Activated gamma-delta T cell treated with Interleukin-2 at 50 U/mL for 16 hours (primary cell): ENCODE measurements at places on chromosomes 1 and 21.

- no peak for DNase-seq
Measured at GRCh38 chr1:235902677-235903542, 36.2 kb upstream of the LYST start.

- DNase-seq = no peak
Measured at GRCh38 chr1:206049293-206049692, 3.7 kb upstream of the RHEX start.

- DNase-seq = no peak
Measured at GRCh38 chr1:154664331-154665002, 56.5 kb upstream of the ADAR start.

- DNase-seq = no peak
Measured at GRCh38 chr1:228740543-228741317, 5.5 kb downstream of the RHOU start.

DNA sequence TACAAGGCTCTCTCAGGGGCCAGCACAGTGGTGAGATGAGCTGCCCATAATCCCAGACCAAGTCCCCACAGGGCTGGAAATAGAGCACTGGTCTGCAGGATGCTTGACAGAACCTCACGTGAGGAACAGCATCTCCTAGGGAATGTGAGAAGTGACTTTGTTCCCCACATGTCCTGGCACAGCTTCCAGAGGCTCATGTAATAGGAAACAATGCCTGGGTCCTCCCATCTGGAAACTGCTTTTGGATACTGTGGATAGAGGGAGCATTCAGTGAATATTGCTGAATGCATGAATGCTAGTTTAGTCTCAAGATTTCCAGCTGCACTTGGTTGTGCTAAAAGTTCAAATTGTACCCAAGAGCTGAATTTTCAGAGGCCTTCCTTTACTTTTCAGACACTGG lies 146.2 kb downstream of the TNR start:
- no peak for DNase-seq

GRCh38 chr1:202126426-202126825 lies 3.7 kb downstream of the GPR37L1 start:
- no peak for DNase-seq

DNA sequence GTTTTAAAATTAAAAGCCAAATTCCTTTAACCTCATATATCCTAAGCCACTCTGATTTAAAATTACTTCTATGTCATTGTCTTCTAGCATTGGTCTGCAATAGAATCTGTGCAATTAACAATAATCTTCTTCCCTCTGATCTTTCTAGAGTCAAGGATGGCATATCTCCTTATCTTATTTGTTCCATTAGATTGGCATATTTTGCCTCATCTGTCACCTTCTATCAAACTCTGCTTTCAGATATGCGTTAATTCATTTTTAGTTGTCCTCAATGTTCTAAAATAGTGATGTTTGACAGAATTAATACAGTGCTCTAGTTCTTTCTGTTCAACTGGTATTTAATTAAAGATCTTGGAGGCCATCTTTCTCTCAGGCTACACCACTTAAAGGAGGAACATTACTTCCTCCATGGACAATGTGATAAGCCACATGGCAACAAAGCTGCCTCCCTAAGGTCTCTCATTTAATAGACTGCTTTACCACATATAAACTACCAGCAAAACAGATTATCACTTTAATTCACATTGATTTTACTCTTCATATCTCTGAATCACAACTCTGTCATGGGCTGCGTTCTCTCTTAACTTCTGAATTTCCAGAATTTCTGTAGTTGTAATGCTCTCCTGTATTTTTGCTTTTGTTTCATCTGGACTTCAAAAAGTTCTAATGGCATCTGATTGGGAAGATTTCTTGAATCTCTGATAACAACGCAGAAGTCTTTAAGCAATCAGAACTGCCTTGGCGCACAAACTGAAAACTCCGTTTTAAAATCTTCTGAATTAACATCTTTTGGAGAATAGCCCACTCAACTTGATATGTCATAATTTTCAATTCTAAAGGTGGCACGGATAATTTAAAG lies 2.8 kb downstream of the NRIP1 start:
- DNase-seq = no peak

- DNase-seq = no peak
Measured at GRCh38 chr1:55584526-55585401, 369.6 kb upstream of the USP24 start.

DNA sequence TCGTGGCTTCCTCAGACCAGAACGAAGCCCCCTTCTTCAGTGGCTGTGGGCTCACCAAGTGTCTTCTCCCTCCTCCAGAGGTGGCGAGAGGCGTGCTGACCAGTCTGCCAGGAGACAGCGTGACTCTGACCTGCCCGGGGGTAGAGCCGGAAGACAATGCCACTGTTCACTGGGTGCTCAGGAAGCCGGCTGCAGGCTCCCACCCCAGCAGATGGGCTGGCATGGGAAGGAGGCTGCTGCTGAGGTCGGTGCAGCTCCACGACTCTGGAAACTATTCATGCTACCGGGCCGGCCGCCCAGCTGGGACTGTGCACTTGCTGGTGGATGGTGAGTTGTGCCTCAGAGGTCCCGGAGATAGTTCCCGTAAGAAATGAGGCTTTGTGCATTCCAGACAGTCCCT lies 24.0 kb downstream of the IL6R start:
- DNase-seq = no peak

DNA sequence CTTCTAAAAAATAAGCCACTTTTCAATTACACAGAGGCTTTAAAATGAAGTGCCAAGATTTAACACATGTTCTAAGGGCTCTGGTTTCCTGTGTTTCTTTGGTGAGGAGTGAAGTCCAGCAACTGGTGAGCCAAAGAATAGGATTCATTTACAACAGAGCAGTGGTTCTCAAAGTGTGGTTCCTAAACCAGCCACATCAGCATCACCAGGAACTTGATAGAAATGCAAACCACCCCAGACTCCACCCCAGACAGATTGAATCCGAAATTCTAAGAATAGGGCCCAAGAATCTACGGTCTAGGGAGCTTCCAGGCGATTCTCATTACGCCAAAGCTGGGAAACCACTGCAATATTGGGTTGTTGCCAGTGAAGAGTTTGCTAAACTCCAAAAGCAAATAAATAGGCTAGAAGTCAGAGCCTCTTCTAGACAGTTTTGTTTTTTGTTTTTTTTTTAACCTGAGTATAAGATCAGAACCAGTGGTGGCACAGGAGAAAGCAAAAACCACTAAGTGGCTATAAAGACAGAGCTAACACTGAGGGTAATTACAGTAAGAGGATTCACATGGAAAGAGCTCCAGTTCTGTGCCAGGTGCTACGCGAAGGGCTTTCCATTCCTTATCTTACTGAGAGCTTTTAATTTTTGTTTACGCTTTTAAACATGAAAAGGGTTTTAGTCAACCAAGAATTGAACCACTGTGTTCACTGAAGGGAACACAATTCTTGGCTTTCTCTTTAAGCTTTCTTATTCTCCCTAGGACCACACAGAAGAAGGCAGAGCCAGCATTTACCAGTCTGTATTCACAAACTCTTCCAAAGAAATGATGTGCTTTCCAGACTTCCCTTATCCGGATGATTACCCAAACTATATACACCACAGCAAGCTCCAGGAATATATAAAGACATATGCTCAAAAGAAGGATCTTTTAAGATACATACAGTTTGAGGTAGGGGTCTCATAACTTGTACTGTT lies 42.4 kb upstream of the FMO2 start:
- DNase-seq = no peak

DNA sequence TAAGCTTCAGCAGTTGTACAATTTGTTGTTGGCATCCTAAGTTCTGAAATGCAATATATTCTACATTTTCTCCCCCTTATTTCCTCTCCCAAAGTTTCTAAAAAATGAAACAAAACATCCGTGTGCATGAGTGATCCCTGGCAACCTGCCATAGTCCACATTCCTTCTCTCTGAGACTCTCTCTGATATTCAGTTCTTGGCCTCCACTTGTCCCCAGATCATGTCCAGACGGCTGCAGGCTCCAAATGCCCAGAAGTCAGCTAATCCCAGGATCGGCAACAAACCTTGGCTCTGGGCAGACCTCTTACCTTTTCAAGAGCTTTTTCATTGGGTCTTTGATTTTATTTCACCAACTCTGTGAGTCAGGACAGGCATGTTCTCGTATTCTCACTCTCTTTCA lies 187.8 kb downstream of the ETS2 start:
- no peak for DNase-seq

GRCh38 chr1:39458991-39459390 lies 32.4 kb upstream of the BMP8A start:
- DNase-seq = no peak

- DNase-seq = peak; percentile 64
Measured at GRCh38 chr1:20194757-20195461, 8.6 kb upstream of the PLA2G2C start.

GRCh38 chr1:5858844-5859407 lies 133.3 kb downstream of the NPHP4 start:
- DNase-seq = no peak

- DNase-seq = no peak
Measured at GRCh38 chr1:198201956-198202784, 45.4 kb downstream of the NEK7 start.

- no peak for DNase-seq
Measured at GRCh38 chr1:221912230-221912629, 170.3 kb upstream of the DUSP10 start.

GRCh38 chr1:156371553-156372264 lies 2.7 kb downstream of the RHBG start:
- no peak for DNase-seq

- no peak for DNase-seq
Measured at GRCh38 chr1:214719207-214719606, 116.2 kb downstream of the CENPF start.

DNA sequence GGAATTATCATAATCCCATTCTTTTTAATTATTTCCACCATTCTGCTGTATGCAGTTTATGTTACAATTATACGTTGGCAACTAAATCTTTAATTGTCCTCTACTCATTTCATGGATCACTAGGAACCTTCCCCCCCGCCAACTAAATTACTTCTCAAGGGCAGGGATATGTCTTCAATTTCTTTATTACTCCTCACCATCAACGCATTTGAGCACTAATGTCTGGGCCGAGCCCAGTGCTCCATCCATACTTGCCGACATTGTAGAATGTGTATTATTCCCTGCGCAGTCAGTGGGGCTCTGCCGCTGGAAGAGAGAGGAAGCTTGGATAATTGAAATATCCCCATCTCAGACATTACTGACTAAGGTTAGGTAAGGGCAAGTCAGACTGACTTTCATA lies 236.4 kb upstream of the AJAP1 start:
- DNase-seq = no peak

DNA sequence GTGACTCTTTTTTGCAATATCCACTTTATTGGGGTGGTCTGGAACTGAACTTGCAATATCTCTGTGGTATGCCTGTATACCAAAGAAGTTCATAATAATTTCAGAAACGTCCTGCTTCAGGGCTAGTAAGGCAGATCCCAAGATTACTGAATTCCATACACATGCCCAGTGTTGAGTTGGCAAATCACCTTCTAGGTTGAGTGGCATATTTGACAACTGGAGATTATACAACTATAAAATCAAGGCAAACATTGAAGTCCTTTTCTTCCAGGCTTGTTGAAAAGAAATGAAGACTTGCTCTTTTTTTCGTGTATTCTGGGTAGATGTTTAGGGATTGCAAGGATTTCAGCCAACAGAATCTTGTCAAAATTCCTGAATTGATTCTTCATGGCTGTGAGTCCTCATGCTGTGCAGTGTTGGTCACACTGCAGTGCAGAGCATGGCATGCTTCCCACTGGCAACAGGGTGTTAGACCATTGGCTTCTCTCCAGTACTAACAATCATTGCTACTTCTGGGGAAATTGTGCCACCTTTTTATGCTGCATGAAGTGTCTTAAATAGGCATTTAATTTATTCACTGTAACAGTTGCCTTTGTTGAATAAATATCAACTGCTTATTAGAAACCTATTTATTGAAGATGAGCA lies 367.1 kb upstream of the ADGRL4 start:
- no peak for DNase-seq

DNA sequence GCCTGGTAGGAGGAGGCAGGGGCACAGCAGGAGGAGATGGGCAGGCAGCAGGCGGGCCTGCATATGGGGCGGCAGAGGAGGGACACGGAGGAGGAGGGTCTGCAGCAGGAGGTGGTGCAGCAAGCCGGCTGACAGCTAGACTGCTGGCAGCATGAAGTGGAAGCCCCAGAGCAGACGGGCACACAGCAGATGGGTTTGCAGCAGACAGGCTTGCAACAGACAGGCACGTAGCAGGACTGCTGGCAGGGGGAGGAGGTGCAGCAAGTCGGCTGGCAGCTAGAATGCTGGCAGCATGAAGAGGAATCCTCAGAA lies 615 bp downstream of the KRTAP10-5 start:
- DNase-seq = no peak

DNA sequence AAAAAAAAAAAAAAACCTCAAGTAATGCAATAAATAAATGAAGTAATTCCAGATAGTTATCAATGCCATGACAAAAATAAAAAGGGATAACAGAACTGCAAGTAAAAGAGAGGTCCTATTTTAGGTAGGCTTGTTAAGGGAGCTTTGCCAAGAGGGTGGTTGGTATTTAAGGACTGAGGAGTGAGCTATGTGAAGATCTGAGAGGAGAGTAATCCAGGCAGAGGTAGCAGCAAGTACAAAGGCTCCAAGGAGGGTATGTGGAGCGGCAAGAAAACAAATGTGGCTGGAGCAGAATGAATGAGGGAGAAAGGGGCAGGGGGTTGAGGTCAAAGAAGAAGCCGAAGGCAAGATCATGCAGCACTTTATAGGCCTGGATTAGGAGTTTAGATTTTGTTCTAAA lies 59.9 kb upstream of the CDC42BPA start:
- DNase-seq = no peak

DNA sequence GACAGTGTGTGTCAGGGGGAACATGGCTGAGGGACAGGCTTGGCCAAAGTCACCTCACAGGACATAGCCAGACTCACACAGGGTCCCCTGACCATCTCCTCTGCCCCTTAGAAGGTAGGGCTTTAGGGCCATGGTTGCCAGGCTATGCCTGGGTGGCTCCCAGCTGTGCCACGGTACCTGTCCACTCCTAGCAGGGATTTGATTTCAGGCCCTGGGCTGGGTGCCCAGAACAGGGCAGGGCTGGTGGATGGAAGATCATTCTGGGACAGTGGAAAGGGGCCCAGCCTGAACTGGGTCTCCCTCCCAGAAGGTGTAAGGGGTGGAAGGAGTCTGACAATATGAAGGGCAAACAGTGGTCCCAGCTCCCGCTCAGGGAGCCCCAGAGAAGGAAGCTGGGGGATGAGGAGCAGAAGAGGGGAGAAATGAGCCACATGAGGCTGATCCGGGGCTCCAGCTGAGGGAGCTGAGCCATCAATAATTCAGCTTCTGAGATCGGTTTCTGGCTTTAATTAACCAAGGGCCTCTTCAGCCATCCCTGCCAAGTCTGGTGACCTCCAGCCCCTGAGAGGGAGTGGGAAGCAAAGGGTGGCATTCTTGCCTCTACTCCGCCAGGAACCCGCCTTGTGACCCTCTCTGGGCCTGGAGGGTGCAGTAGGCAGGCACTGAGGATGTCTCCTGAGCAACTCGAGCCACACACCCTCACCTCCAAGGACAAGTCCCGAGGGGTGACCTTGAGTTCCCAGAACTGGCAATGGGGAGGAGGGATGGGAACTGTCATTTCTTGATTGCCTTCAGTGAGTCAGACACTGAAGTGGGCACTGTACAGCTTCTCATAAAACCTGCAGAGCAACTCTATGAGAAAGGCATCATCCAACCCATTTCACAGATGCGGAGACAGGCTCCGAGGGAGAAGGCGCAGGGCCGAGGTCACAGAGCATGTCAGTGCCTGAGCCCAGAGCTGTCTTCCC lies 2.1 kb downstream of the CD164L2 start:
- DNase-seq = no peak

- DNase-seq = no peak
Measured at GRCh38 chr1:225999912-226000337, 782 bp upstream of the SDE2 start.
